ENCODE measurements at places on chromosomes 12 and 14. TPM values are rescaled to one million over a fixed set of nuclear protein-coding genes. Genes with fewer than 3 reads are reported as not detected.

The RILPL2 gene
- total RNA-seq, result 3.3 TPM

The MANSC1 gene
- total RNA-seq, result 56.6 TPM

The IFNG-AS1 gene
- not detected for total RNA-seq

The KRT74 gene
- total RNA-seq, result not detected

The LALBA gene
- not detected for total RNA-seq

The KRT77 gene
- total RNA-seq, result not detected

The TSHR gene
- total RNA-seq, result not detected

The MIPOL1 gene
- 12.3 TPM for total RNA-seq

The MYF6 gene
- total RNA-seq, result not detected

The FOXM1 gene
- 17.6 TPM for total RNA-seq

The SNW1 gene
- total RNA-seq, result 58.3 TPM

The RILPL1 gene
- 29.5 TPM for total RNA-seq

The TAPBPL gene
- total RNA-seq, result 32.8 TPM

The MYO1A gene
- total RNA-seq, result not detected

The BRMS1L gene
- 5.3 TPM for total RNA-seq

Data from glomerular endothelial cell (primary cell).